ENCODE measurements at places on chromosomes 3 and 15.
A peak's percentile ranks its signal among the peaks of the same experiment; 100 is the strongest.

GRCh38 chr15:35867356-35867755 is 321.4 kb upstream of the DPH6 start:
- DNase-seq, result no peak

DNA sequence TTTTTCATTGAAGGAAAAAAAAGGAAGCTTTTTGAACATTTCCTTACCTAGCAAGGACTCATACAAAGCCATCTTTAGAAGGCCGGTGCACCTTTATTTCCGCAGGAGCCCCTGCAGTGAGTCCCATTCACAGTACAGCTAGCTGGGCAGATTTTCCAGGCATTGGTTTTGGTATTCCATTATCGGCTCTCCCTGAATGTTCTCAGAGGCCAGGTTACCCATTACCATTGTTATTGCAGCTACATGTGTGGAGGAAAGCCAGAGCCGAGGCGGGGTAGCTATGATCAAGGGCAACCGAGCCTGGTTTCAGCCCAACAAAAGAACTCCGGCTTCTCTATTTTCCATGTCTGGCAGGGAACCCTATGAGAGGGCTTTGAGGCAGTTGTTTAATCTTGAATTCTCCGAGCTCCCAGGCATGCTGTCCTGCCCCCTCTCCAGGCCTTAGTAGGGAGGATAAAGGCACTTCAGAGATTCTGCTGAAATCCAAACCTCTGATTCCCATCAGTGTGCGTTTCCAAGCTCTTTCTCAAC is 100.3 kb downstream of the LRRK1 start:
- no peak for DNase-seq

GRCh38 chr3:184907681-184908649 is 96.0 kb downstream of the VPS8 start:
- no peak for DNase-seq

- DNase-seq, result no peak
Observed at GRCh38 chr3:125045194-125045593, 10.6 kb downstream of the HEG1 start.

GRCh38 chr3:32387512-32387911 is 4.1 kb upstream of the CMTM7 start:
- no peak for DNase-seq

DNA sequence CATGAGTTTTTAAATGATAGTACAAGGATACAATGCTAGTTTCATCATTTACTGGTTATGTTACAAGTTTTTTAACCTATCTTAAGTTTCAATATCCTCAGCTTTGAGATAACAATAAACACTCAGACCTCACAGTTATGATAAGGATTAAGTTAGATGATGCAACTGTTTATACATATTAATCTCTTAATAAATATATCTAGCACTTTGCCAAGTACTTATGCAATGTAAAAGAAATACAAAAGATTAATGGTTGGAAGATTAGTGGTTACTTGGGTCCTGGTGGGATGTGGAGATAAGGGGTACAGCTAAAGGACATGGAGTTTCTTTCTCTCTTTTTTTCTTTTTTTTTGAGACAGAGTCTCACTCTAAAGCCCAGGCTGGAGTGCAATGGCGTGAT is 12.0 kb downstream of the SPPL2A start:
- no peak for DNase-seq

DNA sequence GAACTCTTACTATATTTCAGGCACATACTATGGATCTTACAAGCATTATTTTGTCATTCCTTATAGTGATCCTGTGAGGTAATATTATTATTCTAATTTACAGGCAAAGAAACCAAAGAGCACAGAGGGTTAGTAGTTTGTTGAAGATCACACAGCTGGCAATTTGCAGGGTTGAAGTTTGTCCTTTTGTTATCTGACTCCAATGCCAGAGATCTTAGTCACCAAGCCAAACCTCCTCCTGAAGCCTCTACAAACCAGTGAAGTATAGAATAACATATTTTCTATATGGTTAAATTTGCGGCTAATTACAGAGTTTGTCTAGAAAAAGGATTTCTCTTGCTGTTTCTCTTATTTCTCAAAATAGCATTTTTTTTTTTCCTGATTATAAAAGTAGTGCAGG is 11.2 kb downstream of the ISLR2 start:
- no peak for DNase-seq

GRCh38 chr3:195883160-195883559 is 25.2 kb downstream of the TNK2 start:
- DNase-seq, result no peak

DNA sequence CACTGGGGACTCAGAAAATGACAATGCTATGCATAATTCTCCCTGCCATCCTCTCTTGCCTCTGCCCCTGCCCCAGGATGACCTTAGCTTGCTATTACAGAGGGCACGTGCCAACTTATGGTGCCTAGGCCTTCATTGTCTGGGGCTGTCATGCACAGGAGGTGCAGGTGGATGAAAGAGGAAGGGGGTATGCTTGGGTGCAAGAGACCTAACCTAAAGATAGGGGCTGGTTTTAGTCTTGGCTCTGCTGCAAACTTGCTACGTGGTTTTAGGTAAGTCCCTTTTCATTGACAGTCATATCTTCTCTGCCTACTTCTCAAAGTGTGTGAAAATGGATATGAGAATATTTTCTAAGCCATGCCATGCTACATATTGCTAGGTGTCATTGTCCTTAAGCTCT is 161.3 kb downstream of the EPHB1 start:
- no peak for DNase-seq

DNA sequence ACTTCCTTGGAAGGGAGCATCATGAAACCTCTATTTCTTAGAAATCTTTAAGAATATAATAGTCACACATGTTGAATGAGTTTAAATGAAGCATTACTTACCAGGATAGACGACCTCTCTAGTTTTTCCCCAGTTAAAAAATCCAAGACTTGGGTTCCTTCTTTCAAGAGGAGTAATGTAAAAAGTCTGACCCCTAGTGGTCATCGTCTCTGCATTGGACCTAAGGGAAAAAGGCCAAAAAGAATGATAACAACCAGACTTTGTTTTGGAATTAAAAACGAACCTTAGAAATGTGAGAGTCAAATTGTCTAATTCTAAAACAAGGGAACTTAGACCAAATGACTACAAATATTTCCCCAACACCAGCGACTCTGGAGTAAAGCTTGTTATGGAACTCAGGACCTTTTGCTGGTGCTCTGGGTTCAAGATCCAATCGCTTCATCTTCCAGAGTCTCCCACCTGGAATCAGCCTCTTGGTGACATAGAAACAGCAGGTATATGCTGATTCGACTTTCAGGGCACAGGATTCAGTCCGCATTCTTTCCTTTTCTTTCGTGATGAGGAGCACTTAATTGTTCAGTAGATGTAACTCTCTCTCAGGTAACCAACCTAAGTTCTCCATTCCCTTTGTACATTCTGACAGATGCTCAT is 214.8 kb upstream of the TPRG1 start:
- DNase-seq, result peak; percentile 80

GRCh38 chr3:143831994-143832393 is 16.3 kb downstream of the SLC9A9 start:
- no peak for DNase-seq

DNA sequence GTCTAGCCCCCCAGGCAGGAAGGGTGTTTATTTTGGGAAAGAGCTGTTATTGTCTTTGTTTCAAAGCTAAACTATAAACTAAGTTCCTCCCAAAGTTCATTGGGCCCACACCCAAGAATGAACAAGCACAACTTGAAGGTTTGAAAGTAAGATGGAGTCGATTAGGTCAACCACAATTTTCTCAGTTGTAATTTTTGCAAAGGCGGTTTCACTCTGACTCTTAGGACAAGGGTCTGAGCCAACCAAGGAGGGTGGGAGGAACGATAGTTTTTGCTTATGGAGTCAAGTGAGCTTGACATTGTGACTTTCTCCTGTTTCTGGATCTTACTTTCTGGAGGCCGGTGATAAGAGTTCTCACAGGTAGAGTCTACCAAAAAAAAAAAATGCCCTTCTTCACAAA is 5.8 kb upstream of the ZNF770 start:
- no peak for DNase-seq

DNA sequence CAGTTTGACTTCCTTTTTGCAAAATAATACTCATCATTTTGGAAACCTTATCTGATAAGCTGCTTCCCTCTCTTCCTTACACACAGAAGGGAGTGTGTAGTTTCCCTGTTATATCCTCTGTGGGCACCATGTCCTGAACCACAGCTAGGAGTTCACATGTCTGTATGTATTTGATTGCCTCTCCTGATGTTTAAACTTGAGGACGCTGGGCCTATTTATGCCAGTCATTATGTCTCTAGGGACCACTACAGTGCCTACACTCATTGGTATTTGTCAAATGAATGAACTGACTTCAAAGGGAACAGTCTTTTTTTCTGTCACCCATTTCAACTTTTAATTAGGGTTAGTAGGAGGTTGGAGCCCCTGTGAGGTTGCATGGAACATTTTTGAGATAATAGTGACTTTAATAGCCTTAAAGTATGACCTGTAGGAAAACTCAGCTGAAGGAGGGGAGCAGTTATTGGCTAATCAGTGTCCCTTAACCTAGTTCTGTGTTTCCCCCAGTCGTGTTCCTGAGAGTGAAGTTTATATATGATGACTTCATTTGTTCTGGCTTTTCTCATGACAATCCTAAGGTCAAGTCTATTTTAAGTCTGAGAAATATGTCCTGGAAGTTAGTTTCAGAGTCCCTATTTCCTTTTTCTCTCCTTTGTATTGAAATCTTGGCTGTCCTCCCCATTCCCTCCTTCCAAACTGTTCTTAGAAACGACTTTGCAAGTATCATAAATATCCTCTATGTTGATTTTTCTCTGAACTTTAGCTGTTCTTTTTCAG is 28.9 kb downstream of the PDE8A start:
- peak; percentile 46 for DNase-seq

DNA sequence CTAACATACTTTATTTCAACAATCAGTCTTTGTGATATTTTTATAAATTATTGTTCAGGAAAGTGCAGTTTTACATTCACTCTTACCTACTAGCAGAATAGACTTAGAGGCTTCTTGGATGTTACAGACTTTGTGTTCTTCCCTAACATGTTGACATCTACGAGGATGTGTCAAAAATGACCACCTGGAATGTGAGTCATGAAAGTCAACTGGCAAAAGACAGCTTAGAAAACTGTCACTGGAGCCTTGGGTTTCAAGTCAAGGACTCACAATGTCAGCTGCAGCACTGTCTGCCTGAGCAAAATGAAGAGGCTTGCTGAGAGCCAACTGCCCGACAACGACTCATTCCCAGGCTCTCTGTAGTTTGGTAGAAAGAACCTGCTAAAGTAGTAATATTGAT is 91.5 kb downstream of the CERS3 start:
- no peak for DNase-seq

GRCh38 chr3:82978368-82978767 is 1216.9 kb upstream of the GBE1 start:
- no peak for DNase-seq

DNA sequence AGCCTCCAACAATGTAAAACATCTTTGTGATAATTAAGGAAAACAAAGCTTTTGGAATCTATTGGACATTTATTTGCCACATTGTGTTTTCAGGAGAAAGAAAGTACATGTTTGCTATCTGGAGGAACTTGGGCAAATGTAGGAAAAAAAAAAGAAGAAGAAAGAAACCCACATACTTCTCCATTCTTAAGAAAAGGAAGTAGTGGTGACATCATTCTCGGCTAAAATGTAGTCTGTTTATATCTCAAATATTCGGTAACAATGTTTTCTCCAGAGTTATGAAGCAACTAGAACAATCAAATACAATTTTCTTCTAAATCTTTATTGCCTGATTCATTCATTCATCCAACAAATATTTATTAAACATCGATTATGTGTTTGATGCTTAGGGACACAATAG is 2.3 kb upstream of the TGFBR2 start:
- DNase-seq, result no peak

GRCh38 chr3:11825301-11825700 is 21.4 kb downstream of the TAMM41 start:
- DNase-seq, result no peak

GRCh38 chr3:128432971-128433836 is 33.5 kb downstream of the DNAJB8 start:
- no peak for DNase-seq

- no peak for DNase-seq
Observed at GRCh38 chr3:23242106-23242505, 39.0 kb downstream of the UBE2E2 start.

DNA sequence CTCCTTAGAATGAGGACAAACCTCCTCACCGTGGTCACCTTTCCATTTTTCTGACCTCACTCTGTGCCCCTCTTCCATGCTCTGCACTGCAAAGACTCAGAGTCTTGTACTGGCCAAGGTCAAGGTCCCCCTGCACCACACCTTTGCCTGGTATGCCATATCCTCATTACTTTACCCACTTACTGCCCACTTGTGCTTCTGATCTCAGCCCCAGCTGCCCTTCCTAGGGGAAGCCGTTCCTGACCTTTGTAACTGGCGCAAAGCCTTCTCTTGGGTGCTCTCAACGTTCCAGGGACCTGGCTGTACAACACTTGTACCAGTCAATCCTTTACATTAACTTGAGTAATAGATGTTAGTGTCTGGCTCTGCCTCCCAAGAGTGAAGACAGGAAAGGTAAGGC is 256.0 kb downstream of the SV2B start:
- DNase-seq, result no peak

DNA sequence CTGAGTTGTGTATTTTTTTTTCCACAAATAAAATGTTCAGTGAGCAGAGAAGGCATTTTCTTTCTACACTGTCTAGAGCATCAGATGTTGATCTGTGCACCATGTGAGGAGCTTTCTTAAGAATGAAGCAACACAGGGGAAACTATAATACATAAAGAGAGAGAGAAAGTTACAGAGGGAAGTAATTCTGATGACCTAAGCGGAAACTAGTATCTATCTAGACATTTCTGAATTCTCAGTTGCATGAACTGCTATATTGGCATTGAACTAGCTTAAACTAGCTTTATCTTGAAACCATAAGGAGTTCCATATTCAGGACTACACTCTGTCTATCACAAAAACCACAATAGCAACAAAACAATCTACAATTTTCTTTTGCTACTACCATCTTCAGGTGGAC is 822.4 kb downstream of the VGLL3 start:
- DNase-seq, result no peak

Data from LHCN-M2 (cell line).